ENCODE measurements at places on chromosomes 12 and 14.

- DNase-seq, result no peak
These were observed 152.4 kb downstream of the VRK1 start for GRCh38 chr14:96949594-96949993.

DNA sequence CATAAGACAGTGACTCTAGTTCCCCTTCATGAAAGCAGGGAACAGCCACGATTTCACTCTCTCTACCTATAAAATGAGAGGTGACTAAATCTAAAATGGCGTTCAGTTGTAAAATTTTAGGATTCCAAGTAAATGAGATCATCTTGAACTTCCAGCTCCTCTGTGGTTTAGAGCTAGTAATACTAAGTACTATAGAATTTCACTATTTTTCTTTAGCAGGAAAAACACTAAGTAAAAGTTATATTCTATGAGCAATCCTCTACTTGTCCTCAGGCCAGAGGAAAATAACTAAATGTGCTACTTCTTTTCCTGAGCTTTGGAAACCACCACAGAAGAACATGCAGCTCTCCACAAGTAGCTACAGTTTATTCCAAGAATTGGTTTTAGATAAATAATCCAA lies 55.6 kb downstream of the NIN start:
- peak; percentile 90 for DNase-seq

DNA sequence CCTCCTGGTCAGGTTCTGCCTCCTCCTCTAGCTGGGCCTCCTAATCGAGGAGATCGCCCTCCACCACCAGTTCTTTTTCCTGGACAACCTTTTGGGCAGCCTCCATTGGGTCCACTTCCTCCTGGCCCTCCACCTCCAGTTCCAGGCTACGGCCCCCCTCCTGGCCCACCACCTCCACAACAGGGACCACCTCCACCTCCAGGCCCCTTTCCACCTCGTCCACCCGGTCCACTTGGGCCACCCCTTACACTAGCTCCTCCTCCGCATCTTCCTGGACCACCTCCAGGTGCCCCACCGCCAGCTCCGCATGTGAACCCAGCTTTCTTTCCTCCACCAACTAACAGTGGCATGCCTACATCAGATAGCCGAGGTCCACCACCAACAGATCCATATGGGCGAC lies 19.3 kb downstream of the CPSF6 start:
- DNase-seq, result no peak

DNA sequence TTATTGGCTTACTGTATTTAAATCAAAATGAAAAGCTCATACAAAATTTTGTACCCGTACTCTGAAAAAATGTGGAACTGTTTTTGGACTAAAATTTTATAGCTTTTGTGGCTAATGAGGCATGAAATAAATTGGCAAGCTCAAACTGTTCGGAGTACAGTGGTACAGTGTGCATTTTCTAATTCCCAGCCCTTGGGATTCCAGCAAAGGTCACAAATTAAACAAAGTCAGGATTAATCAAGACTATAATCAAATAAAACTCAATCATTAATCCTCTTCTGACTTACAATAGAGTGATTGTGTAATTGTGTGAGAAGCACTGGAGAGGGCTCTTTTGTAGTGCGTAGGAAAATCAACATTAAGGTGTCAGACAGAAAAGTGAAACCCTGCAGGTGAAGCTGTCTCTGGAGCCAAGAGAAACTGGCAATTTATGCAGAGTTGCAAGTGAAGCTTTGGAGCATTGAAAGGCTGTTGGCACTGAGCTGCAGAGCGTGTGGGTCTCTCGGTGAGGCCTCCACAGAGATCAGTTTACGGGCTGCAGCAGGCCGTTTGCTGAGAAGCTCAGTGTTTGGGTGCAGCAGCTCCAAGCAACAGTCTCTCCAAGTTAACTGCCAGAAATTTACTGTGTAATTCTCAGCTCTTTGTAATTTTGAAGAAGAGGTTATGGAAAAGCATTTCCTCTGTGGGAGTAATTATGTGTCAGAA lies 275.9 kb downstream of the FBXL14 start:
- DNase-seq, result peak; percentile 55

DNA sequence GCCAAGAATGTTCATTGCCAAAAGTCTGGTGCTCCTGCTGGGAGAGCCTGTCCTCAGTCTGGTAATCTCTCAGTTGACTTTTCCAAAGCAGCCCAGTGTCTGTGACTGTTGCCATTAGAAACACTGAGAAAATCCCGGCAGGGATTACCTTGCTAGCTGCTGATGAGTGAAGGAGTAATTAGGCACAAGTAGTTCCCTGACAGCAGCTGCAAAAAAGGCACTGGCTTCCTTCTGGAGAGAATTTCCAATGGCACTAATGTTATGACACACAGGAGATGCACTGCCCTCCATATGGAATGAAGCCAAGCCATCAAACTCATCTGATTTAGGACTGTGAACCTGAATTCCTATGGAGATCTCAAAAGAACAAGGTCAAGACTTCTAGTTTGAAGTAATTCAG lies 1321.2 kb upstream of the SEL1L start:
- no peak for DNase-seq

DNA sequence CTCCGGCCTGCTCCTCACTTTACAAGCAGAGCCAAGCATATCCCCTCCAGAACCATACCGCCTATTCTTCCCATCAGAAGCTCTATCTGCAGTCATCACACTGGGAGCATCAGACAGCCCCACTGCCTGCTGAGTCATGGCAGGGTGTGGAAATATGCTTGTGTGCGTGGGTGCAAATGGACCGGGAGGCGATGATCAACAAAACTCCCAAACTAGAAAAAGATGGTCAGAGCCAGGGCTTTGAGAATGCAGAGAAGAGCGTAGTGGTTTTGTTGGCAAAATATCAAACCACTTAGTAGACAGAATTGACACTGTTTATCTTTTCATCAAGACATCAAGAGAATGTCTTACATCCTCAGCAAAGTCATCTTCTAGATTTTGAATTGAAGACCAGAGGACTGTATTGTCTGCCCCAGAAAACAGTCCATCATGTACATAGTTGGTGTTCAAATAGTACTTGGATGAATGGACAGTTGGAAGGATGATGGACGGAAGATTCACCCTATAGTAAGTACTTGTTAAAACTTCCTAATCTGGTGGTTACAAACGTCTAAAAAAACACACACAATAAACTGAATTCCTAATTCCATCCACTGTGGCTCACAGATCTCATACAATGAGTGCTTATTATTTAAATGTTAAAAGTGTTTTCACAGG lies 54.9 kb downstream of the VWF start:
- peak; percentile 97 for DNase-seq

DNA sequence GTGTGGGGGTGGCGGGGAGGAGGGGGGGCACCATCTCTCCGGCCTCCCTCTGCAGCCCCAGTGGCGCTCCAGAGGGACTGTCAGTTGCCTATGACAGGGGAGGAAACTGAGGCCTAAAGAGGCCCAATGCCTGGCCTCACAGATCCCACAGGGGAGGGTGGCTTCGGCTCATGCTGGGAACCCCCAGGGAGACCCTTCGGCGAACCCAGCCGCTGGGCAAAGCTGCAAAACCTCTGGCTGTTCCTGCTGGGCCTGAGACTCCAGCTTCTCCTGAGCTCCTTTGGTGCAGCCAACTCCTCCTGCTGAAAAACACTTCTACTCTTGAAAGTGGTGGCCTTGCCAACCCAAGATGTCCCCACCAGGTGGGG lies 170.1 kb upstream of the RTL1 start:
- DNase-seq, result no peak

DNA sequence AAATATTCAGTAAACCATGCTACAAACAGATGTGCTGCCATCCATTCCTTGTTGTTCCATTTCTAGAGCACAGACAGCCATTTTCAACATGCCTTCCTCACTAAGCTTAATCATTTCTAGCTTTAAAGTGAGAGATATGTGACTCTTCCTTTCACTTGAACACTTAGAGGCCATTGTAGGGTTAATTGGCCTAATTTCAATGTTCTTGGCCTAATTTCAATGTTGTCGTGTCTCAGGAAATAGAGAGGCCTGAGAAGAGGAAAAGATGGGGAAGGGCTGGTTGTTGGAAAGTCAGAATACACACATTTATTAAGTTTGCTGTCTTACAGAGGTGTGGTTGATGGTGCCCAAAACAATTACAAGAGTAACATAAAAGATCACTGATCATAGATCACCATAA lies 435.1 kb downstream of the ZFP36L1 start:
- no peak for DNase-seq

GRCh38 chr14:69573831-69574262 lies 824 bp downstream of the CCDC177 start:
- peak; percentile 6 for DNase-seq

DNA sequence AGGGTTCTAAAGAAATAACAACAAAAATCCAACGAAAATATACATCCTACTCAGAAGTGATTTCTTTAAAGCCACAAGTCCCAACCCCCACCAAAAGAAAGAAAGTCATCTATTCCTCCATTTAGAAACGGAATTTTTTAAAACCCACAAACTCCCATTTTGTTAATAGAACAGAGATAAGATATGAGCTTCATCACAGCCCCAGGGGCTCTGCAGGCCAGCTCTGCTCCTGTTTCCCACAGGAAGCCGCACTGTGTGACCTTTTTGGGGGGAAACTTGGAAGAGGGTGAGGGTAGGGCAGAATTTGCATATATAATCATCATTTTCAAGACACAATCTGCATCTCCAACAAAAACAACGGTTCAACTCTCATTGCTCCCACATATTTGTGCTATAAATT lies 2.8 kb downstream of the FBXL14 start:
- DNase-seq, result no peak

GRCh38 chr12:71475280-71475679 lies 35.7 kb downstream of the LGR5 start:
- DNase-seq, result peak; percentile 40

GRCh38 chr12:132163911-132164288 lies 19.6 kb downstream of the NOC4L start:
- no peak for DNase-seq

- DNase-seq, result peak; percentile 56
These were observed 134.4 kb downstream of the KITLG start for GRCh38 chr12:88445705-88446394.

DNA sequence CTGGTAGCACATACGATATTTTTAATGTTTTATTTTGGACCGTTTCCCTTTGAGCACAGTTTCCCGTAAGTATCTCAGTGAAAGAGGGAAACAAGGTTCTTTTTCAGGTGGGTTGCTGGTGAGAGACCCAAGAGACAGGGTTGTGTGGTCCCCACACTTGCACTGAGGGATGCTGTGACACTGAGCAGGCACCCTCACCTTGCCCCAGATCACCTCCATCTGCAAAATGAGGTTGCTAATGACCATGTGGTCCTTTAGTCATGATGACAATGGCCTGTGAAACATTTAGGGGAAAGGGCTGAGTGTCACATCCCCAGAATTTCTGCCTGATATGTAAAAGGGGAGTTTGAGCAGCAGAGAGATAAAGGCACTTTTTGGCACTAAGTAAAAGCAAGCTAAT lies 4.3 kb downstream of the CCND2 start:
- no peak for DNase-seq

DNA sequence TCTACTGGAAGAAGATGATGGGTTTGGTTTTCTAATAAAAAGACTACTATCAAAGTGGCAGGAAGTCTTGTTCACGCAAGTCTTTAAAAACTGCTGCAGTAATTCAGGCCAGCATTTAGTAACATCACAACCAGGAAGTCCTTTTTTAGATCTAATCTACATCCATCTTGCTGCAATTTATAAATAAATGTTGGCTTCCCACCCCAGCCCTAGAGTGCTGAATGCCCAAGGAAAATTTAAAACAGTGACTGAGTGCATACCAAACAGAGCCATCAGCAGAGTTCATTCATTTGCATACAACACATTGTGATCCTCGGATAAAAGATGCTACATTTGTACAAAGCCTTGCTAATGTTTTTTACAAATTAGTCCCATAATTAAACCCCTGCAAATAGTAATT lies 72.1 kb downstream of the PHLDA1 start:
- no peak for DNase-seq

- no peak for DNase-seq
These were observed 94.0 kb downstream of the SRRM4 start for GRCh38 chr12:119075222-119075787.

DNA sequence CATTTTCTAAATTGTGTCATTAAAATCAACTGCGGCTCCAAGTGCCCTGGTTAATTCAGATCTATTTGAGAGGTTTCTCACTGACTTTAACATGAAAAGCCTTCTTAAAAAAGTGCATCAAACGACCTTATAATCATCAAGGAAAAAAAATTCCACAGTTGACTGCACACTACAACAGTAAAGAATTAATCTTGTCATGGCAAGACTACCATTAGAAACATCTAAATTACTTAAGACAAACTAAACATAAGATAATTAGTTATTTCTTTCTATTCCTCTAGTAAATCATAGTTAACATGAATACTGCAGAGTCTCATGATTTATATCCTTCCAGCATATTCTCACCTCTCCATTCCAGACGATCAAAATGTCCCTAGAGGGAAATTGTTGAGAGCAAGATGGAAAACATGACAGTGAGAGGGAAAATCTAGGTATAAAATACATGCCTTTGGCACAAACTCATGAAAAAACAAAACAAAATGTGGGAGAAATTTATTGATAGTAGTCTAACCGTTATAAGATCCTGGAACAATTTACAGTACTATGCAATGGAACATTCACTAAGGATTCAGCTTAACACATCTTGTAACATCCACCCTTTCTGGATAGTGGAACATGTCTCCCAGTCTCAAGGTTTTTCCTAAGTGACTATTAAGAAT lies 112.5 kb downstream of the PRKD1 start:
- DNase-seq, result no peak

DNA sequence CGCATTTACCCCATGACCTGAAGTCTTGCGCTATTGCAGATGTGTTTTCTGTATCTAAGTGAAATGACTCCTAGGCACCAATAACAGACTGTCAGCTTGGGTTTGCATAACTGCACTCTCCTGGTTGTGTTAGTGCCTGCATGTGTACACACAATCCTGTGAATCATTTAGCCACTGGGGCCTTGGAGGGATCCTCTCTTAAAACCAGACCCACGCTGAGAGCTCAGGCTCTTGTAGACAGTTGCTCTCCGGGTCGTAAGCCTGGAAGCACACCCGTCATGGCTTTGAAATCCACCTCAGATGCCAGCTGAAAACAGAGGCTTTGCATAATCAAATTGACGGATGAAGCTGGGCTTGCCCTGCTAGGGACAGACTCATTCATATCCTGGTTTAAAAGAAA lies 79.2 kb upstream of the RBM19 start:
- no peak for DNase-seq

DNA sequence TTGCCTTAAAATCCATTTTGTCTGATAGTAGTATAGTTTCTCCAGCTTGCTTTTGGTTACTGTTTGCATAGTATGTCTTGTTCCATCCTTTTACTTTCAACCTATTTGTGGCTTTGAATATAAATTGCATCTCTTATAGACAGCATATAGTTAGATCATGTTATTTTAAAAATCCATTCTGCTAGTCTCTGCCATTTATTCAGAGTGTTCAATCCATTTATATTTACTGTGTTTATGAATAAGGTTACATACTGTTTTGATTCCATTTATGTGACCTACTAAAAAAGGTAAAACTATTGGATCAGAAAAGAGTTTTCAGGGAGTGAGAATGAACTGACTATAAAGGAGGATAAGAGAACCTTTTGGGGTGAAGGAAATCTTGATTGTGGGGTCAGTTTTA lies 29.6 kb upstream of the VPS33A start:
- DNase-seq, result no peak

- DNase-seq, result no peak
These were observed 39.8 kb upstream of the PTGDR start for GRCh38 chr14:52227619-52228222.

GRCh38 chr12:3326850-3327780 lies 163.9 kb upstream of the PRMT8 start:
- no peak for DNase-seq

GRCh38 chr14:22231018-22231417 lies 358.0 kb downstream of the DAD1 start:
- DNase-seq, result no peak

GRCh38 chr12:63038713-63039100 lies 103.8 kb upstream of the PPM1H start:
- no peak for DNase-seq

GRCh38 chr12:24025153-24025798 lies 75.8 kb upstream of the SOX5 start:
- no peak for DNase-seq
